ENCODE measurements at places on chromosomes 11 and 22.

DNA sequence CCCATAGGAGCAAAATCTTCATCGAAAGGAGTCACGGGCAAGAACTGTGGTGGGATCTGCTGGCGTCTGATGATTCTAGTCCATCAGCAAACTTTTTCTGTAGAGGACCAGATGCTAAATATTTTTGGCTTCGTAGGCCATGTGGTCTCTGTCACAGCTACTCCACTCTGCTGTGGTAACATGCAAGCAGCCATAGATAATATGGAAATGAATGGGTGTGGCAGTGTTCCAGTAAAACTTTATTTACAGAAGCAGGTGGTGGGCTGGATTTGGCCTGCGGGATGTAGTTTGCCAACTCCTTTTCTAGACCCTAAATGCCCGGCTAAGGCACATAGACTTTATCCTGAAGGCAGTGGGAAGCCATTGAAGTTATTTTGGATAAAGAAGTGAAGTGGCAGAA, 32.9 kb downstream of the BMAL1 start:
- no peak for DNase-seq

- DNase-seq = no peak
These were observed 13.6 kb downstream of the PLA2G6 start for GRCh38 chr22:38167988-38168407.

- no peak for DNase-seq
These were observed 21.6 kb upstream of the TMA7B start for GRCh38 chr22:39938509-39939111.

DNA sequence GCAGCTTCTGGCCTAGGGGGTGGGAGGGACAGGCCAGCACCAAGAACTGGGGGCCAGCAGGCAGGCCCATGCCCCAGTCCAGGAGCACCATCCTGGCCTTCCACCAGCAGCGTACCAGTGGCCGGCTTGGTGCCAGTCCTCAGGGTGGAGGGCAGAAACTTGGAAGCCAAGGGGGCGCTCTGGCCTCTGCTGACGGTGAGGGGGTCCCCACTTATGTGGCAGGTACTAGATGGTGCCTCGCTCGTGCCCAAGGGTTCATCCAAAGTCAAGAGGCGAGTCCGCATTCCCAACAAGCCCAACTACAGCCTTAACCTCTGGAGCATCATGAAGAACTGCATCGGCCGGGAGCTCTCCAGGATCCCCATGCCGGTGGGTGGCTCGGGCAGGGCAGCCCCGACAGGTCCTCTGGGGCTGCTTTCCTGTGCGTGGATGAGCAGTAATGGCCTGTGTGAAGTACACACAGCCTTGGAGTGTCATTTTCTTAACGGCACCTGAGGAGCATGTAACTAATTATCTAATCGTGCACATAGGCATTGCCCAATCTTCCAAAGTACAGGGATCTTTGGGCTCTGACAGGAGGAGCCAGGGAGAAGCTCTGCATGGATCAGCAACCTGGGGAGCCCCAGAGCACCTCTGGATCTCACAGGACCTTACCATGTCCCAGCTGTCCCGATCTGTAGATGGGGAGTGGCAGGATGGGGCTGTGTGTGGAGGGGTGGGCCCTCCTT, 79.1 kb downstream of the MORC2 start:
- no peak for DNase-seq

DNA sequence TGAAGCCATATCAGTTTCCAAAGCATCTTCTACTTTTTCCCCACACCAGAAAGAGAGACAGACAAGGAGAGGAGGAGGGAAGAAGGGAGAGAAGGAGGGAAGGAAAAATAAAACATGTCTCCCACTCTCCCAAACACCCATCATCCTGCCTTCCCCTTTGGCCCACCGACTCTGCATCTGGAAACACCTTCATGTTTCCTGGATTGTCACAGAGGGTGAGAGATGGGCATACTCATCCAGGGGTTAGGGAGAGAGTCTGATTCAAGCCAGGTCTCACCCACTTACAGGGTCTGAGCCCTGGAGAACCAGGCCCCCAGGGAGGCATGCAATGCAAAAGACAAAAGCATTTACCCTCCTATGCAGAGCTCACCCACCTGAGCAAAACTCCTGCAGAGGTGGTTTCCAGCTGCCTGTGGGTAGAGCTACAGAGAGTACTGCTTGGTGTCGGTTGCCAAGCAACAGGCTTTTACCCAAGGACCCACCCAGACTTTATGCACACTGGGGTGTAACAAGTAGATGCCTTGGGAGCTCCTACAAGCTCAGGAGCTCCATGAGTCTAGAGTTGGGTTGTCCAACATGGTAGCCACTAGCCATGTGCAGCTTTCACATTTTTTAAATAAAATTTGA, 33.4 kb downstream of the MN1 start:
- no peak for DNase-seq

DNA sequence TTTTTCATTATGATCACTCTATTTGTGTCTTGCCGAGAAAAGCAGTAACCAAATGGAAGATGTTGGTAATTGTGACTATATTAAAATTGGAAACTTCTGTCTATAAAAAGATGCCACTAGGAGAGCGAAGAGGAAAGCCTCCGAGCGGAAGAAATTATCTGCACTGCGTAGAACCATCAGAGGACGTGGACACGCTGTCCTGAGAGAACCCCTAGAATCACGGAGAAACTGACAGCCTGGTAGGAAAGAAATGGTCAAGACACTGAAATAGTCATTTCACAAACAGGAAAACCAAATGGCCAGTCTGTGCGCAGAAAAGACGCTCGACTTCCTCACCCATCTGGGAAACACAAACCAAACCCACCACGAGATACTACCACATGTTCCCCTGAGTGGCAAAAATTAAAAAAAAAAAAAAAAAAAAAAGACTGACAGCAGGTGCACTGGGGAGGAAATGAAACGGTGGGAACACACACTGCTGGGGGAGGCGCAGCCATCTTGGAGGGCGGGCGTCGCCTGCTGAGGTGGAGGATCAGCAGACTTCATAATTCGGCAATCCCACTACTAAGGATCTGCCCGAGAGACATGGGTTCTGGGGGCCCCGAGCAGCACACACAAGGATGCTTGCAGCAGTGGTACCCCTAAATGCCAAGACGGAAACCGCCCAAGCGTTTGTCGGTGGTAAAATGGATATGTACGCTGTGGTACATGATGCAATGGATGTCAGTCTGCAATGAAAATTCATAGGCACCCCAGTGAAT, 21.3 kb downstream of the IFITM10 start:
- DNase-seq = no peak

Data from fibroblast of skin of scalp (primary cell).